ENCODE measurements at places on chromosomes 2 and 18. TPM values are rescaled to one million over a fixed set of nuclear protein-coding genes. Genes with fewer than 3 reads are reported as not detected.

DNA sequence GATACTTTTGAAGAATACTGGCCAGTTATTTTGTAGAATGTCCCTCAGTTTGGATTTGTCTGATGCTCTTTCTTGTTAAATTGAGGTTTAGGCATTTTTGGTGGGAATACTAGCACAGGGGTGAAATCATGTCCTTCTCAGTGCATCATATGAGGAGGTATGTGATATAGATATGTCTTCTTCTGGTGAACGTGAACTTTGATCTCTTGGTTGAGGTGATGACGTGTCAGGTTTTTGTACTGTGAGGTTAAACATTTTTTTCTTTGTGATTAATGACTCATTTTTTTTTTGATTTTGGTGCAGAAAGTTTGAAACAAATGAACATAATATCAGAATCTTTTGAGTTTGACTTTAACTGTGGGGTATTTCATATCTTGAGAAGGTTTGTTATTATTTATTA is 11.0 kb downstream of the ZNF407 start:
- no peak for DNase-seq

DNA sequence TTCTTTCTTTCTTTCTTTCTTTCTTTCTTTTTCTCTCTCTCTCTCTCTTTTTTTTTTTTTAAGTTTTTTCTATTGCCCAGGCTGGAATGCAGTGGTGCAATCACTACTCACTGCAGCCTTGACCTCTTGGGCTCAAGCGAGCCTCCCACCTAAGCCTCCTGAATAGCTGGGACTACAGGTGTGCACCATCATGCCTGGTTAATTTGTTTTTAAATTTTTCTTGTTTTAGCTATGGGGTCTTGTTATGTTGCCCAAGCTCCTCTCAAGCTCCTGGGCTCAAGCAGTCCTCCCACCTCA is 19.4 kb upstream of the CCDC88A start:
- DNase-seq = no peak

DNA sequence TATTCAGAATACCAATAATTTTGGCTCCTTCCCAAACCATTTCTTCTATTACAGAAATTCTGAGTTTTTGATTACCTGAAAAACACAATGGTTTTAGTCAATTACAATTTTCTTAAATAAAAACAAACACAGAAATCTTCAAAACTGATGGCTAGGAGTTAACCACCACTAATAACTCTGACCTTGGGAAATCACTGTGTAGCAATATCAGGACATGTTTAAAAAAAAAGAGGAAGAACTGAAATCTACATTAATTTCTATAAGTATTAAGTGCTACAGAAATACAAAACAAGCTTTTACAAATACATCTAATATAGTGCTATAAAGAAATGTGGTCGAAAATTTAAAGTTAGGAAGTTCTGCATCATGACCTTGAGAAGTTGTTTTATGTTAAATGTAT is 14.9 kb downstream of the L3MBTL4 start:
- DNase-seq = no peak

DNA sequence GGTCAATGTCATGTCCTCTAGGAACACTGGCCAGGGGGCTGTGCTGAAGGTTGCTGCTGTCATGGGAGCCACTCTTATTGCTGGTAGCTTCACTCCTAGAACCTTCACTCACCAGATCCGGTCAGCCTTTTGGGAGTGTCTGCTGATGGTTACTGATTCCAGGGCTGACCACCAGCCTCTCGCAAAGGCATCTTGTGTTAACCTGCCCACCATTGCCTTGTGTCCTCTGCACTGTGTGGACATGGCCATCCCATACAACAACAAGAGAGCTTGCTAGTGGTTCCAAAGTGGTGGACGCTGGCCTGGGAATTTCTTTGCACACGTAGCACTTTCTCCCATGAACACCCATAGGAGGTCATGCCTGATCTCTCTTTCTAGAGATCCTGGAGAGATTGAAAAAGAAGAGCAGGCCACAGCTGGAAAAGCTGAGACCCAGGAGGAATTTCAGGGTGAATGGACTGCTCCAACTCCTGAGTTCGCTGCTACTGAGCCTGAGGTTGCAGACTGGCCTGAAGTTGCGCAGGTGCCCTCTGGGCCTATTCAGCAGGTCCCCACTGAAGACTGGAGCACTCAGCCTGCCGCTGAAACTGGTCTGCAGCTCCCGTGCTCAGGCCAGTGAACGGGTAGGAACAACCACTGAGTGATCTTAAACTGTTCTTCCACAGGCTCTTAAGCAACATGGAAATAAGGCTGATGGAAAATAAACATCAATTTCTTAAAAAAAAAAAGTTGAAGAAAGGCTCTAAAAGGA is 18.7 kb upstream of the C2orf80 start:
- DNase-seq = no peak

- DNase-seq = peak; percentile 95
Observed at GRCh38 chr2:238596571-238597551, 170.1 kb downstream of the ASB1 start.

DNA sequence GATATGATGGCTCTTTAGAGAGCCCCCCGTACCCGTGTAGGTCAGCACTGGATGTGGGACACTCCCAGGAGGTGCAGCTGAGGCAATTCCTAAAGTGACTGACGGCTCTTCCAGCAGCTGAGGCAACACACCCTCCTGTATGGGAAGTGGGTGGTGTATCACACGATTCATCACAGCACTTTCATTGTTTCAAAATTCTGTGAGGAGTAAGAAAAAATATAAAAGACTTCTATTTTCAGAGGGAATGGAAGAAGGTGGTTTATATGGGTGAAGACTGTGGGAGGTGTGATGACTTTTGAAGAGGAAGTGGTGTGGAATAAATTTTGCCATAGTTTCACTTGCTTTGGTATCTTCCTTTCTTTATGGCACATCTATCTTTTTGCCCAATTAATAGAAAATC is 22.3 kb downstream of the QPCT start:
- DNase-seq = no peak

GRCh38 chr2:201182650-201183364 is at the start of gene CASP10:
Gene CASP10, plus strand, starts transcription at chr2:201183141. Its CDS starts 2,637 bp downstream, at chr2:201185778.
- DNase-seq = peak; percentile 85

DNA sequence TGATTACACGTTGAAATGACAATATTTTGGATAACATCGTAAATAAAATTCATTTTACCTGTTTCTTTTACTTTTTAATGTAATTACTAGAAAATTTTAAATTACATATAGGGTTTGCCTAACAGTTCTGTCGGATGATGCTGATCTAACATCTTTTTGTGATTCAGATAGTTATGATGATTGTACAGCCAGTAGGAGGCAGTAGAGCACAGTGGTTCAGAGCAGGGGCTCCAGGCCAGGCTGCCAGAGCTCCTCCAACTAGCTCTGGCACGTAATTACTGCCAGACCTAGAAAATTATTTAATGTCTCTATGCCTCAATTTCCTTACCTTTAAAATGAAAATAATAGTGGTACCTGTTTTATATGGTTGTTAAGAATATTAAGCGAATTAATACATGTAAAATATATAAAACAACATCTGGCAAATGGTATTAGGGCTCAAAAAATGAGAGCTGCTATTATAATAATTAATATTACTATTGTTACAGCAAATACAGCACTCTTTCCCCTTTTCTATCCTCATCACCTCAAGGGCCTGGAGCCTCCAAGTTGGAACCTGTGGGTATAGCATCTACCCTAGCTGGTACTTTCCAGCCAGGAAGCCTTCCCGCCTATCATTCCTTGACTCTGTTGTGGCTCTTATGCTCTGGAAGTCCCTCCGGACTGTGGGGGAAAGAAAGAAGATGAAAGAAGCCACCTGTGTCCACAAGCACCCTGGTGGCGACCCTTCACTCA is 47.7 kb upstream of the PLA2R1 start:
- DNase-seq = peak; percentile 74

DNA sequence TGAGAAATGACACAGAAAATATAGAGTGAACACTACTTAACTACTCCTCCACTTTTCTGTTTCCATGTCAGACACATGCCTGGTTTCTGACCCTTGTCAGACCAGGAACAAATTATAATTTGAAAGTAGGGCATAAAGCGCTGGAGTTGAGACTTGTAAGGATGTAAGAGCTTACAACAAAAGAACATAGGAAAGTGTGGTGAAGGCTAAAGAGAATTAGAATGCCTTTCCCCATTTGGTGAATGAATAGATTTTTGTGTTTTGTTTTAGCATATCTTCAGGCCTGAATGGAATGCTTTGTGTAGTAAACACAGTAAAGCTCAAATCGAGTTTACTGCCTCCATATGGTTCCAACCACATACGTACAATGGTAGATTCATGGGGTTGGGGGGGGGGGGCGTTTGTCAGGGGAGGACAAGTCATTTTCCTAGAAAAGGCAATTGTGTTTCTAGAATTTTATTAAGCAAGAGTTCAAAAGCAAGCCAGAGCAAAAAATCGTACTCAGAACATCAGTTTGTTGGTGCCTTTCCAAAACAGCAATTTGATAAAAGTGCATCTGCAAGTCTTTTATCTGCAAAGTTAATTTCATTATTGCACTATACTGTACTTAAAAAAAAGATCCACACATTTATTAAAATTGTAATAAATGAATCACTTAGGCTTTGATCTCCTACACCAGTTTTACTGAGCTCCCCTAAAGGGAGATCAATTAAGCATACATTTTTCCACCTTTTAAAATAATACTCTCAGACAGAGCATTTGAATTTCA is 30.9 kb downstream of the NRXN1 start:
- no peak for DNase-seq

- peak; percentile 2 for DNase-seq
Observed at GRCh38 chr18:75754433-75754832, 326.9 kb upstream of the SMIM21 start.

DNA sequence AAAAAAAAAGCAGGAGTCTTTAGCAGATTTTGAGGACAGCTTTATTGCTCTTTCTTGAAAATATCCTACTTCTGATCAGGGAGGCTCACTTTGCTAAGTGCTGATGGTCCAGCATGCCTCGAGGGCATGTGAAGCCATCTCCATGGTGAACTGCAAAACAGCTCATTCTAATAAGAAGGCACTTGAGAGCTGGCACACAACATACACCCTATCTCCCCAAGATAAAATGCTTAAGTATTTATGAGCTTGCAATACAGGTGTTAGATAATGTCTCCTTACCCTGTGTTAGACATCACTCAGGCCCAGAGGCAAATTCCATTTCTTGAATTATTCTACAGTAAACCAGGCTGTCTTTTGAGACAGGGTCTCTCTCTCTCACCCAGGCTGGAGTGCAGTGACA is 2.7 kb downstream of the ENOSF1 start:
- peak; percentile 80 for DNase-seq

- no peak for DNase-seq
Observed at GRCh38 chr2:20668451-20668850, 1.5 kb downstream of the GDF7 start.

DNA sequence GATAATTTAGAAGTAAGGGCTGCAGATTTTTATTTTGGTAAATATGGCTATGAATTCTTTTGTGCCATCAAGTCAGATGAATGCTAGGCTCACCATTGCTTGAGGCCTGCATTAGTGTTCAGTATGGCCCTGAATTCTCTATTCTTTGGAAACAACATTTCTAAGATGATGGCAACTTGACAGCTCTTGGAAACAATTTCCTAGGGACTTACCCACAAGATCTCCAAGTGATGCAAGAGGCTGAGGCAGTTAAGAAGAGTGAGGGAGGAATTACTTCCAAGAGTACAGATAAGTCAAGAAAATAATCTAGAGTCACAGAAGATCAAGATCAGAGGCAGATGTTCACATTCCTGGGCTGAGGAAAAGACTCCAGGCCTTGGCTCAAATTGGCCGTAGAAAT is 129.1 kb downstream of the NRP2 start:
- DNase-seq = no peak

GRCh38 chr2:182949052-182949451 is 82.6 kb upstream of the FRZB start:
- DNase-seq = no peak

GRCh38 chr2:147758821-147759220 is 86.0 kb upstream of the ACVR2A start:
- DNase-seq = no peak

GRCh38 chr18:59661891-59662701 is 35.1 kb downstream of the CCBE1 start:
- DNase-seq = peak; percentile 91

DNA sequence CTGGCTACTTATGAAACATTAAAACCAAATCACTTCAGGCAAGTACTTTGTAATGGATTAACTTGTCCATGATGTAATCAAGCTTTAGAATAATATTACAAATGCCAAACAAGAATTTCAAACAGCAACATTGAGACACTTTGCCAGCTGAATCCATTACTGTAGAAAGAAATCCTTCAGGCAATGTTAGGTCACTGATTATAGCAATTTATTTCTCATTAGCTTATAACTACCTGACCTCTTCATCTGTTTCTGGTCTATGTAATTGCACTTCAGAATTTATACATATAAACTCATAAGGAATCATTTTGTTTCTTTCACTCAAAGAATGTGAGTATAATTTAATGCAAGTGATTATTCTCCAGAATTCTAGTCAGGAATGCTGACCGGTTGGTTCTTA is 692.6 kb upstream of the TMEFF2 start:
- no peak for DNase-seq

- no peak for DNase-seq
Observed at GRCh38 chr2:102809291-102810189, 47.7 kb downstream of the TMEM182 start.

DNA sequence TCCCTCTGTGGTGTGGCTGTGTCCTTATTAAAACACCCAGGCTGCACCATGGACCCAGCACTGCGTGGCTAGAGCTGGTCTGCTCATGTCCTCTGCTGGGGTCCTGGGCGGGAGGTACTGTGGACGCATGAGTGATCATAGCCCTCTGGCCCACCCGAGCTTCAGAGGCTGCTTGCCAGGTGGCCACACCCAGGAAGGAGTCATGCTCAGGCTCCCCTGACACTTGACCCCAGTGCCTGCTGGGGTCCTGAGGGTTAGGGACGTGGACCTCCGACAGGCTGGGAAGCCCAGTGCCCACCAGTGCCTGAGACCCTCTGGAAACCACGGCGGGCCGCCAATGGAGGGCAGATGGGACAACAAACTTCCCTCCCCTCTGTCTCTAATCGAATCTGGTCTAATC is 66.3 kb upstream of the HS6ST1 start:
- no peak for DNase-seq

DNA sequence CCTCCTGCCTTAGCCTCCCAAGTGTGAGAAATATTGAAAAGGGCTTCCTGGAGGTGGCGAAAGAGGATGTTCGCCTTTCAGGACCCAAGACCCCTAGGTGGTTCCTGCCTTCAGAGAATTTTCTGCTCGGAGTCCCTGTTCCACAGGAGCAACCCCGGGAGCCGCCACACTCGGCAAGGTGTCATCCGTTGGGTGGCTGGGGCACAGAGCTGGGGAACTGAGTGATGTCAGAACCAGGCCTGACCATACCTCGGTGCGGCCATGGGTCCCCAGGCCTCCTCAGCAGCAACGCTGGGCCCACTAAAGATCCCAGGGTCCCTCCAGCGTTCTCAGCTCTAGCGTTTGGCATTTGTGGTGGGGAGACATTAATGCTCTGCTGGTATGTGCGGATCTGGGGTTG is 23.7 kb upstream of the TAF1B start:
- no peak for DNase-seq

The RNF125 gene
- total RNA-seq = 0.07 TPM

The UBR3 gene
- 15.3 TPM for total RNA-seq

The SCN7A gene
- not detected for total RNA-seq

The GKN1 gene
- total RNA-seq = not detected

The ASB18 gene
- total RNA-seq = not detected

The RNASEH1 gene
- total RNA-seq = 17.6 TPM

The SERPINB7 gene
- 15.7 TPM for total RNA-seq

The IL1RL2 gene
- total RNA-seq = not detected

The NEDD4L gene
- total RNA-seq = 54.1 TPM

The FOXI3 gene
- not detected for total RNA-seq

The SLC14A1 gene
- total RNA-seq = 4.6 TPM

The VWA3B gene
- not detected for total RNA-seq

The DHRS9 gene
- total RNA-seq = not detected

The CCBE1 gene
- 7.7 TPM for total RNA-seq

The CFC1 gene
- not detected for total RNA-seq

The CTAGE1 gene
- not detected for total RNA-seq

The TMEM37 gene
- not detected for total RNA-seq
